ENCODE measurements at places on chromosomes 11 and 22.

DNA sequence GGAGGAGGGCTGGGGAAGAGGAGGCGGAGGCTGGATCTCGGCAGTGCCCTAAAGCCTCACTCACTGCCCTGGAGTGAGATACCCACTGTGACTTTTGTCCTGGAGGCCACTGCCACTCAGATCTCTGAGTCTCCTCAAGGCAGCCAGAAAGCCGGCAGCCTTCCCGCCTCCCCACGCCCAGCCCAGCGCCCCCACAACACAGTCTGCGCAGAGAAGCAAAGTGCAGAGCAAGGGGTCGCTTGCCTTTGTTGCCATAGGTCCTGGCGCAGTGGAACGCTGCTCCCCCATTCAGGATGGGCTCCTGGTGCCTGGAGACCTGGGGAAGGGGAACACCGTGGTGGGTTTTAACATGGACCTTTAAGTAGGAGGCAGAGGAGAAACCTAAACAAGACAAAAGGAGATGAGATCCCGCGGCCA is 17.6 kb downstream of the PATZ1 start:
- DNase-seq = no peak

DNA sequence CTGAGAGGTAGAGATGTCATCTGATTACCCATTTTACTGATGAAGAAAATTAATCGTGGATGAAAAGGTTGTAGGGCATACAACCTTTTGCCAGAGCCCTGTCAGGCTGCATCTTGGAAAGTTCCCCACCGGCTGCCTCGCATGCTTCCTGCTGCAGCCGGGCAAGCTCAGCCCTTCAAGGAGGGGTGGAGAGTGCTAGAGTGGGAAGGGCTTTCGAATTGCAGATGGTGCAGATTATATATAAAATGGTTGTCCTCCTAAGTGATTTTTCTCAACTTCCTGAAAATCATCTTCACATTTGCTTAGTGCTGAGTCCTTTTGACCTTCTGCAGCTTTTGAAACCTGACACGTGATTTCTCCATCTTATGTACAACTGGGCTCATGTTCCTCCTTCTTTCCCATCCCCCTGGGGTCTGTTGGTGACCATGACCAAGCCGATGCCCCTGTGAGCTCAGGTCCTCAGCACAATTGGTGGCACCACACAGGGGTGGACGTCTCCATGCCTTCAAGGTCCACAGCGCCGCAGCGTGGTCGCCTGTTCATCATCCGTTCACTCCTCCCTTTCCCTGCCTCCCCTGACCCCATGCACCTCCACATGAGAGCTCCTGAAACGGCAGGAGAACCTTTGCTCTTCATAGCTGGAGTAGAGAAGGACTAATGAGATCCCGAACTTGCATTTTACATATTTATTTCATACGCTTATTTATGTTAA is 47.6 kb upstream of the MYO18B start:
- DNase-seq = no peak

- no peak for DNase-seq
These were observed 17.1 kb downstream of the FAR1 start for GRCh38 chr11:13685461-13686108.

GRCh38 chr11:14981507-14981906 is 9.4 kb upstream of the CALCA start:
- DNase-seq = peak; percentile 16

GRCh38 chr11:31246451-31247165 is 122.9 kb downstream of the DCDC1 start:
- no peak for DNase-seq

DNA sequence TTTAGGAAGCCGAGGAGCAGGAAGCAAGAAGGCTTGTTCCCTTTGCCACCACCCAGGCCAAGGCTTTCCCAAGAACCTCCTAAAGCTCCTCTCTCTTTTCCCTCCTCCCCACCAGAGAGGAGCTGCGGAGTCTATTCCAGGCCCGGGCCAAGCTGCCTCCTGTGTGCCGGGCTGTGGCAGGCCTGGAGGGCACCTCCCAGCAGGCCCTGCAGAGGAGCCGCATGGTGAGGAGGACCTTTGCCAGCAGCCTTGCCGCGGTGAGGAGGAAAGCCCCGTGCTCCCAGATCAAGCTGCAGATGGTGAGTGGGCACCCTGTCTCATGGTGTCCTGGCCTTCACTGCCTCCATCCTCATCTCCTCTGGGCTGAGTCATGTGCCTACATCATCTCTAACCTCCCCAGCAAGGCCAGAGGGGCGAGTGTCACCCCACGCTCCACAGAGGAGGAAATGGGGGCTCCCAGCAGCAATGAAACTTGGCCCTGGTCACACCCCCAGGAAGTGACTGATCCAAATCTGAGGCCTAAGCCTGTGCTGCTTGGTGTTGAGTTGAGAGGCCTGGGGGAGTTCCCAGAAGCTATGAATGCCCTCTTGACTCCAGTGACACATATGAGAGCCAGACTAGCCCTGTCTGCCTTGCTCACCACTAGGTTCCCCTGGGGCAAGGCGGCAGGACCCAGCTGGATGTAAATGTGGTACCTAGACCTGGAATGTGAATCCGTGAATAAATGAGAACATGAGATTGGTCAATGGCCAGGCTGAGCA is 104.2 kb downstream of the MYO18B start:
- no peak for DNase-seq

- no peak for DNase-seq
These were observed 104.6 kb upstream of the SORL1-AS1 start for GRCh38 chr11:121557348-121557747.

GRCh38 chr11:34180040-34180813 is 74.8 kb downstream of the NAT10 start:
- no peak for DNase-seq

DNA sequence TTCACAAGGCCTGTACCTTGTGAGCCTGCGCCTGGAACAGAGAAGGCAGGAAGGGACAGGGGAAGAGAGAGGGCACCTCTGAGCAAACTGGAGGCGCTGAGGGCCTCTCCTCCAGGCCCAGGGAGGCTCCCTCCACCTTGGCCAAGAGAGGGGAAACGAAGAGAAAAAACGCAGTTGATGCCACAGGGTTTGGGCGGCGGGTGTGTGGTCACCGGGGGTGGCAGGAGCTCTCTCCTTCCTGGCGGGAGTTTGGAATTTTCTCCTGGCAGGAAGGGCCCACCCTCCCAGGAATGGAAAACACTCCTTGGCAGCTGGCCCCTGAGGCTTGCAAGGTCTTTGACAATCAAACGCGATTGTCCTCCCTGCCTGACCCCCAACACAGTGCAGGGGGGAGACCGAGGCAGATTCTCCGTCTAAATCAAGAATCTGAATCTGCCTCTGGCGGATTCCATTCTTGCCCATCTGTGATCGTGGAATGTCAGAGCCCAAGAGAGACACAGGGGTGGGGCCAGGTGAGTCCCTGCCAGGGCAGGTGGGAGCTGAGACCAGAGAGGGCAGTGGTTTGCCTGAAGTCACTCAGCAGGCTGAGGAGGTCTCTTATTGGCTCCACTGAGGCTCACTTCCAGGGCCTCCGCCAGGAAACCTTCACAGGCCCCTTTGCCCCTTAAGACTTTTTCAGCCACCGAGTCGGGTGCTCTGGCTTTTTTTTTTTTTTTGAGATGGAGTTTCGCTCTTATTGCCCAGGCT is 21.0 kb downstream of the RPL3 start:
- DNase-seq = no peak

GRCh38 chr11:134120921-134121526 is 52.2 kb downstream of the JAM3 start:
- peak; percentile 27 for DNase-seq

GRCh38 chr11:127643268-127644058 is 642.9 kb upstream of the KIRREL3 start:
- DNase-seq = no peak

GRCh38 chr11:75066061-75066460 is 30.6 kb downstream of the OR2AT4 start:
- DNase-seq = no peak

DNA sequence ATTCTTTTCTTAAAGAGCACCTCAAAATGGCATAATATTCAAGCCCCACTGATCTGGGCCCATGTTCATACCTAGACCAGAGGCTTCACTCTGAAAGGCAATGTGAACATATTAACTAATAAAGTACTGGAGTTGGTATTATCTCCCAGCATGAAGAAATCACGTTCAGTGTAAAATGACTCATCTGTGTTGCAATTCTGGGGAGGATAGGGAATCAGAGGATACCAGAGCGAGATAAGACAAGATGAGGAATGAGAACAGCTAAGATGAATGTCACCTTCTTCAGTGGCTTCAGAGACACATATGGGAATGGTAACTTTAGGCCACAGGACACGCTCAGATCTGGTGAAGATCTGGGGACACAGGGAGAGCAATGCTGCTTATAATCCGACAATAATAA is 121.1 kb downstream of the NTM start:
- DNase-seq = no peak

- no peak for DNase-seq
These were observed 72.6 kb downstream of the MYEOV start for GRCh38 chr11:69366591-69366990.

DNA sequence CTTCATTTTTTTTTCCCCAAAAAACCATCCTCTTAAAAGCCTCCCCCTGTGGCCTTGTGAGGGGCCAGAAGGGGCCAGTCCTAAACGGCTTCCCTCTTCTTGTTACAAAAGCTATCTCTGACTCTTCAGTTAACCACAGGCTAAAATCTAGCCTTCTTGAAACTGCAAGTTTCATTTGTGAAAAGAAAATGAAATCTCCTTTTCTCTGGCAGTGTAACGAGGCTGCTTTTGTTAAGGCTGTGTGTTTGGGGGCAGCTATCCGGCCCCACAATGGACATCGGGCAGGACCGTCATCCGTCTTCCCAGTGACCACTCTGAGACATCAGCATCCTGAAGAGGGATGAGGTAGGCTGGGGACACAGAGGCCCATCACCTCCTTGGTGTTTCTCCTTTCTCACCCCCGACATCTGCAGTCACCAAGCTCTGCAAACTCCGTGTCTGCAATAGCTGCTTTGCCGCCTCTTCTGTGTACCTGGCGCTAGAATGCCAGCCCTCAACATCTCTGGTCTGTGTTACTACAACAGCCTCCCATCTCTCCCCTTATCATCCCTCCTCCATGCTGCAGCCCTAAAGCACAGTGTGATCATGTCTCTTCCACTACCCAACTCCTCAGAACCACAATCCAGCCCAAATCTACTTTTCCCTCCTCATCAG is 94.0 kb downstream of the RCN1 start:
- no peak for DNase-seq

DNA sequence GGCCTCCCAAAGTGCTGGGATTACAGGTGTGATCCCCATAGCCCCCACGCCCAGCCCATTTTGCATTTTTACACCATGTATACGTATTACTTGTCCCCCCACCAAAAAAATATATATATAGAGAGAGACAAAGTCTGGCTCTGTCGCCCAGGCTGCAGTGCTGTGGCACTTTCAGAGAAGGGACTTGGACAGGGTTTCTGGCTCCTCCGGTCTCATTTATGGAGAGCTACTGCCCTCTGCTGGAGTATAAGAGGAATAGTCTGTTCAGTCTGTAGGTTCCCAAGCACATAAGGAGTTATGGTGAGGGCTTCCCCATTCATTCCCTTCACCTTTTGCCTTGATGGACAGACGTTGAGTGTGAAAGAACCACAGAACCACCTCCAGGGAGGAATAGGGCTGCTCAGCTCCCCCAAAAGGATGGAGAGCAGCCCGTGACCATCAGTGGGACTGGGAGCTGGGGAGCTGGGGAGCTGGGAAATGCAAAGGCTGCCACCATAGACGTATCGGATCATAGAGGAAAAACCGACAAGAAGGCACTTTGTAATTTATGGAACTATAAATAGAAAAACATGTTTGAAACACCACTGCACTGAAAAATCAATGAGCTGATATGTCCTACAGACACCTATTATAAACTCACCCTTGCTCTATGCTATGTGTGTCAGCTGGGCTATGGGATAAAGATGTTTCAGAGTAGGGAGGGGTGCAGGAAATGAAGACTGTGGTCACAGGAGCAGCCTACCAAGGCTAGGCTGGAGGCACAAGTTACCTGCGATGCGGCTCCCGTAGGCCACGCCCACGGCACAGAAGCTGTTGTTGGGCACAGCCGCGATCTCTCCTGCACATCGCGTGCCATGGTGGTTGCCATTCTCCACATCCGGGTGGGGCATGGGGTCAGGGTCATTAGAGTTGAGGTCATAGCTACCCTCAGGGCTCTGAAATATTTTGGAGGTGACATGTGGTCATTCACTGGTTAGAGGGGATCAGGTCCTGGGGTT is 5.2 kb downstream of the PCSK7 start:
- DNase-seq = peak; percentile 88

DNA sequence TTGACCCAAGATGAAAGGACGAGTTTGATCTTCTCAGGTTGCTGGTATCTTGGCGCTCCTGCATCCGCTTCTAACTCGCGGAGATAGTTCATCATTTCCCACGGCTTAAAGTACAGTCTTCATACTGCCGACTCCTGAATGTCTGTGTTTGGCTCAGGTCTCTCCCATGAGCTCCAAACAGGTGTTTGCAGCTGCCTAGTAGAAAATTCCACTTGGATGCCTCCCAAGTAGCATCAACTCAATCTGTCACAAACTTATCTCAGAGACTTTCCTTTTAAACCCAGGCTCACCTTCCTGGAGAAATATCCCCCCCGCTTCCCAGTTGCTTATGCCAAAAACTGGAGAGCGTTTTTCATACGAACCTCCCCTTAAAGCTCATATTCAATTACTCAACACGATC is 986.5 kb downstream of the TBC1D22A start:
- peak; percentile 18 for DNase-seq

DNA sequence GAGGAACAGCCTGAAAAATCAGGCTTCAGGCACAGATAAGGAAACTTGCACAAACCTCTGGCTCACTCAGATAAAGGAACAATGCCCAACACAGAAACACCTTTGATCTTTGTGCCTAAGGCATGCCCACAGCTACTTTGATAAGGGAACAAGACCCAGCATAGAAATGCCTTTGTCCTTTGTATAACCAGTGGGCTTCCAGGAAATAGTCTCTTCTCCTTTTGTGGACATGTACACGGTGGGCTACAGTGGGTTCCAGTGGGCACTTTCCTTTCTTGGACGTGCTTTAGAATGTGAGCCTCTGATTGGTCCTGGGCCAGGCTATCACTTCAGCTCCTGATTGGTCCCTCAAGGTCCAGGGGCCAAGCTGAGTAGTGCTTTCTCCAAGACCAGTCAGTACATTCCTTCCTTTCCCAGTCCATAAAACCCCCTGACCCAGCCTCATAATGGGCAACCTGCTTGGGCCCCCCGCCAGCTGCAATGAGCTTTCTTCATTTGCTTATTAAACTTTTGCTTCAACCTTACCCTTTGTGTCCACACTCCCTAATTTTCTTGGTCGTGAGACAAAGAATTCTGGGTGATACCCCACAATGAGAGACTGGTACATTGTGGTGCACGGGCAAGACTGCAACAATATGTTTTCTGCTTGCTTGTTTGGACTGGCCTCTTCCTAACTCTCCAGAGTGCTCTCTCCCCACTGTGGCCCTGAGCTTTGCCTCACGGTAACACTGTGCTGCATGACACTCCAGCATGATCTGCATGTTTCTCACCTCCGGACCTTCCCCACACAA is 1.7 kb upstream of the CABIN1 start:
- no peak for DNase-seq

DNA sequence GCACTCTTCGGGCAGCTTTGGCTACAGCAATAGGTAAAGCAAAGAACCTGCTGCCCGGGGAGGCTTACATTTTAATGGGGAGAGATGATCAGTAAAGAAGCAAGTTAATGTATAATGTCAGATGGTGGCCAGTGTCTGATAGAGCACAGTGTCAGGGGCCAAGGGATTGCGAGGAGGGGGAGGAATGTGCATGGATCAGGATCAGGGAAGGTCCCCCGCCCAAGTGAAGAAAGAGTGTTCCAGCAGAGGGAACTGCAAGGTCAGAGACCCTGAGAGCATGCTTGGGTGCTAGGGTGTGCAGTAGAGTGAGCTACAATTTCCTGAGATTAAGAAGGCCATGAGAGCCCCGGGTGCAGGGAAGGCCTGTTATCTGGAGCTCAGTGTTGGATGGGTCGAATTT is 39.7 kb downstream of the TIMP3 start:
- no peak for DNase-seq
